ENCODE measurements at places on chromosomes 3 and 15. TPM values are rescaled to one million over a fixed set of nuclear protein-coding genes. Genes with fewer than 3 reads are reported as not detected.

DNA sequence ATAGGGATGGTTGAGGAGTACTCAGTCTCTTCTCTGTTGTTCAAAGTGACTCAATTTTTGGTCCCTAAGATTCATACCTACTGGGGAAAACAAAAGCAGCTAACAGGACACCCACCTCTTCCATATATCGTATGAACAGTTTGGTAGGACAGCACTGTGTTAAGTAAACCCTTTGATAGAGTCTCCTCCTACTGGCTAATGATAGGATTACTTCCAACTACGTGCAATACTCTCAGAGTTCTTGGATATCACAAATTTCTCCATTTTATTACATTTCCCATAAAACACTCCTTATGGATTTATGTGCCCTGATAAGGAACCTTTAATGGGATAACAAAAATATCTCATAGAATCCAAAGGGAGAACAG, 200.2 kb upstream of the GOLGA6L4 start:
- no peak for DNase-seq

Gene CACNA2D2
- 14.1 TPM for total RNA-seq

- no peak for DNase-seq
Observed at GRCh38 chr3:65587650-65588439, 450.9 kb downstream of the MAGI1 start.

Gene TNFSF10
- not detected for total RNA-seq

GRCh38 chr3:63974451-63974850, 48.8 kb downstream of the PSMD6 start:
- no peak for DNase-seq

Gene ATP13A5
- not detected for total RNA-seq

GRCh38 chr15:101066501-101067408, 147.6 kb downstream of the LRRK1 start:
- no peak for DNase-seq

GRCh38 chr3:82475306-82475705, 713.9 kb upstream of the GBE1 start:
- DNase-seq: no peak

GRCh38 chr3:45639044-45639392, 44.5 kb downstream of the LIMD1 start:
- DNase-seq: no peak

- DNase-seq: no peak
Observed at GRCh38 chr15:98842192-98842972, 165.2 kb downstream of the PGPEP1L start.

Gene ZBTB47
- 4.0 TPM for total RNA-seq

Gene UCN2
- not detected for total RNA-seq

DNA sequence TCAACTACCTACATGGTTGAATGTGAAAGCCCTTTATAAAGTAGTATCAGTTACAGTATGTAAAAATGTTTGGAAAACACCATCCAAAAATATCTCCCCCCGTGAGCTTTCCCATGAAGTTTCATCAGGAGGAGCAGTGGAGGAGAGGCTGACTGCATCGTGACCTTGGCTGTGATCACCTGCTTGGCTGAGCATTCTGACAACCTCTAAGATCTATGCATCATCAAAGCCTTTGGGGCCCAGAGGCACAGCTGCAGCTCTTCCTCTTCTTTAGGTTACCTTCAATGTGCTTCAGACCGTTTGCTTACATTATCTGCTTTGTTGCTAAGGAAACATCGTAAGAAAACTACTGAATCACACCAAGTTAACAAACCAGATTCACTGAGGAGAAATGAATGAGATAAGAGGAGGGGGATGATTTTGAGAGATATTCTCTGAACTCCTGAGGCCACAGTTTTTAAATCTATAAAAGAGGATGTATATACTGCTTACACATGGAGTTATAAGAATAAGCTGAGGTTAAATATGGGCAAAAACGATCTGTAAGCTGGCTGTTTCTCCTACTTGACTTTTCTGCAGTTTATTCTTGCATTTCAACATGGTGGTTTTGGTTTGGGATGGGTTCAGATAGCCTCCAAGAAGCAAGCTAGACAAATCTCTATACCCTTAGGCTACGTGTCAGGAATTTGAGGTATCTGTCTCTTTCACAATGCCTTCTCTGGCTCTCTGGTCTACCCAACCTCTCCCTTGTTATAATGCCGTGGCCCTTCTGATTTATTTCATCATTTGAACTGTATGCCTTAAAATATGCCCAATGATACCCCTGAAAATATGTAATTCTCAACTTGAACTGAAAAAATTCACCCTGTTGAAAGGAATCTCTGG, 4.0 kb downstream of the GCSAM start:
- DNase-seq: no peak

Gene CNTN4
- total RNA-seq: 2.2 TPM

DNA sequence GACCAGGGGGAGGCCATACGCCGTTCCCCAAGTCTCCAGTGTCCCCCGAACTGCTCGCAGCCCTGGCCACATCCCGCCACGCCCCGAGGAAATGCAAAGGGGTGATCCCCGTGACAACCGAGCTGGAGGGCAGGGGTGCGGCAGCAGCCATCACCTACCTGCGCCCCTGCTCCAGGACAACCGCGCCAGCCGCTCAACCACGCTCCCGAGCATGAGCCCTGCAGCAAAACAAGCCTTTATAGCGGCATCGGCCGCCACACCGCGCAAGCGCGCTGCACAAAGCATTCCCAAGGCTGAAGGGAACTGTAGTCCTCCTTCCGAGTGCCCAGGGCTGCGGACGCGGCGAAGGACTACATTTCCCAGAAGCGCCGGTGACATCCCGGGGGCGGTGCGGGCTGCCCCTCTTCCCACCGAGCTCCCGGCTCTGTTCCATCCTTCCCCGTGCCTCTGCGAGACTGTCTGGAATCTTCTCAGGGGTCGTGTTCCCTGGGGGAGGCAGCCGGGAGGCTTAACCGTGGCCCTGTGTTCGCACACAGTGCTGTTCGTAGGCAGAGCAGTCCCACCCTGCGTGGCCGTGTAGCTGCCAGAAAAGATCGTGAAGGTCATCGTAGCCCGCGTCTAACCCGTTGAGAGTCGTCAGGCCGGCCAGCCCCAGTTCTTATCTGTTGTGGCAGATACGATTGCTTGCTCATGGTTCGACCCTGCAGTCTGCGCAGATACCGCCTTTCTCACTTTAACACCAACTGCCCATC, at the start of gene ABCC5:
Gene ABCC5 (minus strand): TSS at position 213 of the 752 bp plus-strand sequence. CDS start 3,492 bp downstream, outside the sequence.
- peak; percentile 90 for DNase-seq

Gene SLC9C1
- total RNA-seq: 0.24 TPM

DNA sequence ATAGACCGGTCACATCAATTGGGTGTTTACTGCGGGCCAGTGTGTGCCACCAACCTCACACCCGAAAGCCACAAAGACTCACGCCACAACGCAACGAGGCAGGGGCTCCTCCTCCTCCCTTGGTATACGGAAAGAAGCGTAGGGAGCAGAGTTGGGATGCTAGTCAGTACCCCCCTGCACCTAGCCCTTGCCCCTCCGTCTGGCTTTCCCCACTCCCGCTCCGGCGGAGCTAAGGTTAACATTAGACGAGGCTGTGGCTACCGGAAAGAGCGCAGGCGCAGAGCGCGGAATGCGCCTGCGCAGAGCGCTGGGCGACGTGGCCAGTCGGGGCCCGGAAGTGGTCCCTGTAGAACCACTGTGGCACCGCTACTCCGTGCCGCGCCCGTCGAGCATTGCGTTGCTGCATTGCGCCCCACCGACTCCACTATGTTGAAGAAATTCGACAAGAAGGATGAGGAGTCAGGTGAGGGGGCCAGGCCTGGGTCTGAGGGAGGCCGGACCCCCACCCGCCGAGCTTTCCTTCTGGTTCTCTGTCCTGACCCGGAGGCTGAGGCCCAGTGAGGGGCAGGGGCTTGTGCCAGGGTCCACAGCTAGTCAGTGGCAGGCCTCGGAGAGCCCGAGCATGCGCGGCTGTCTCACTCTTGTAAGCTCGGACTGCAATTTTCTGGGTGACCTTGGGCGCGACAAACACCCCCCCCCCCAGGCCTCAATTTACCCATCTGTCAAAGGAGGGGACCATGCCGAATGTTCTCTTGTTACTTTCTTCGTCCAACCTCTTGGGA, at the start of gene COPG1:
Gene COPG1 (plus strand): TSS at position 323 of the 782 bp plus-strand sequence. CDS start 104 bp downstream, at position 427.
- DNase-seq: peak; percentile 73

DNA sequence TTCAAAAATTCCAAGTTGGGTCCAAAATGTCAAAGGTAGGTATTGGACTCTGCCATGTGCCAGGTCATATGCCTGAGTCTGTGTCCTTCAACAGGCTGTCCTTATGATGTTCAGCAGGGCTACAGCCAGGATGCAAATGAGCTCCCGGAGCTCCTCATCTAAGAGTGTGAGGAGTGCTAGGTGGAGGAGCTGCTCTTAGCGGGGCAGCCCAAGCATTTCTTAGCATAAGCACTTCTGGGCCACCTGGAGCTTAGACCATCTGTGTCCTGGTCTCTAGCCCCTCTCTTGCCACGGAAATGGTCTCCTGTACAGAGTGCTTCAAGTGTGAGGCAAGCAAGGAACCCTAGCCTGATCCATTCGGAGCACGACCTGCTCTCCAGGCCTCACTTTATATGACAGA, 64.6 kb upstream of the PRR23C start:
- no peak for DNase-seq

Gene DZIP1L
- total RNA-seq: 8.3 TPM

DNA sequence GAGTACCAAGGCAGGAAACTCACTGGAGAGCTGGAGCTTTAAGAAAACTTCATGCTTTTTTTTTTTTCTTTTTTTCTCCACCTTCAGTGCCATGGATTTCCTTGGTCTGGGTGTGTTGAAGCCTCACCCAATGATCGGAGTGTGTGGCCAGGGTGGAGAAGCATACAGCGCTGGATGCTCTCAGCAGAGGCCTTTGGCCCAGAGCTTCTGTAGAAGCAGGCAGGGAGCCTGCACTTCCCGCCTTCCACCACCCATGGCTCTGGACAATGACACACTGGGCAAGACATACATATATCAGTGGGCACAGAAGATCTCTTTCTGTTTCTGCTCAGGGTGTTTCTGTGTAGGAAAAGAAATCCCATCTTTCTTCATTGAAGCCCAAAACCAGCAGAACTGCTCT, 55.8 kb upstream of the ACAD9 start:
- no peak for DNase-seq

Gene DUOXA2
- total RNA-seq: not detected

DNA sequence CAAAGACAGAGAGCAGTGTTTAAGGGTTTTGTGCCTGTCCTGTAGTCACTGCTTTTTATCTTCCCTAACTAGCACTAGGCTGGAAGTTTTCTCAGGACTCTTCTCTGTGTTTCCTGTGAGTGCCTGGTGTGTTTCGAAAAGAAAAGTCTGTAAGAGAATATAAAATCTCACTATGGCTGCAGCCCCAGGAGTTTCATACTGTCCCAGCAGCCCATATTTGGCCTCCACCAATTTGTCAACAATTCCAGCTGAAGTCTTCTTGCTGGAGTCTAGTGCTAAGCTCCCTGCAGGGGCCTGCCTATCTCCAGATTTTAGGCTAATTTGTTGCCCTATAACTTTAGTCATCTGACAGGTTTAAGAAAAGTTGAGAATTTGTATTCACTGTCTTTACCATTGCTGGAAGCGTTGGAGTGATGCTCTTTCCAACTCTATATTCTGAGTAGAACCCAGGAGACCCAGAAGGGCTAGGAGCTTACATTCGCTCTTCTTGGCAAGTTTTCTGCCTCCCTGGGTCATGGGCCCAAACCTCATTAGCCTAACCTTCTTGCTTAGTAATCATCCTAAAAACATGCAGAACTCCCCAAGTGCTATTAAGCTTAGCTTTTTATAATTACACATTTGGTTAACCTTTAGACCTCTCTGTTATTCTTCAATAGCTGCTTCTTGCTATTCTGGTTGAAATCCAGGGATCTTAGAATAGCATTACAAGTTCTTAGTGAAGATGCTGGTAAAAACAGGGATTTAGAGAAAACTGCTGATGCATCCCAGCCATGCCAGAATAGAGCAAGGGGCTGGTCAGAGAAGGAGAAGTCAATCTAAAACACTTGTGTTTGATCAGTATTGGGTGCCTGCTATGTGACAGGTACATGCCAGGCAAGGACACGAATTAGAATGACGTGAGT, 283.1 kb downstream of the NEK10 start:
- no peak for DNase-seq

GRCh38 chr3:123523023-123523412, 61.8 kb downstream of the HACD2 start:
- no peak for DNase-seq

GRCh38 chr3:125051715-125052581, 3.8 kb downstream of the HEG1 start:
- DNase-seq: no peak

- no peak for DNase-seq
Observed at GRCh38 chr15:96047255-96047931, 283.1 kb upstream of the NR2F2 start.

- no peak for DNase-seq
Observed at GRCh38 chr3:41274944-41275668, 75.8 kb downstream of the CTNNB1 start.

GRCh38 chr3:5001135-5001534, 21.9 kb downstream of the BHLHE40 start:
- DNase-seq: no peak

Gene SKOR1
- 0.11 TPM for total RNA-seq

Gene SRGAP3
- total RNA-seq: 11.4 TPM

- no peak for DNase-seq
Observed at GRCh38 chr3:63662500-63662899, 10.0 kb downstream of the SNTN start.

GRCh38 chr3:117606866-117607265, 897.3 kb downstream of the TUSC7 start:
- DNase-seq: no peak
